ENCODE measurements at places on chromosomes 6 and 20.
A peak's percentile ranks its signal among the peaks of the same experiment; 100 is the strongest.

DNA sequence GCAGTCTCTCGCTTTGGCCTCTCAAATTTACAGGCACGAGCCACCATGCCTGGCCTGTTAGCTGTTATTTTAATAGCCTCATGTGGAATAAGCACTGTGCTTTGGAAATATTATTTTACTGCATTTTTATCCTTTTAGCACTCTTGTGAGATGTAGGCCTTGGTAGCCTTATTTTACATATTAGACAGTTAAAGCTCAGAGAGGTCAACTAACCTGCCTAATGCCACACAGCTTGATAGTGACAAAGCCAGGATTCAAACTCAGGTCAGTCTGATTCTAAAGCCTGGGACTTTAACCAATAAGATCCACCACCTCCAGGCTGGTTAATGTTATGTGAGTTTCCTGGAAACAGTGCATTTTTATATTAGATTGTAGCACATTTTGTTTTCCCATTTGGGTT lies 9.5 kb downstream of the TNFAIP3 start:
- DNase-seq = no peak

- peak; percentile 93 for DNase-seq
Measured at GRCh38 chr6:41965429-41966213, 24.0 kb upstream of the CCND3 start.

DNA sequence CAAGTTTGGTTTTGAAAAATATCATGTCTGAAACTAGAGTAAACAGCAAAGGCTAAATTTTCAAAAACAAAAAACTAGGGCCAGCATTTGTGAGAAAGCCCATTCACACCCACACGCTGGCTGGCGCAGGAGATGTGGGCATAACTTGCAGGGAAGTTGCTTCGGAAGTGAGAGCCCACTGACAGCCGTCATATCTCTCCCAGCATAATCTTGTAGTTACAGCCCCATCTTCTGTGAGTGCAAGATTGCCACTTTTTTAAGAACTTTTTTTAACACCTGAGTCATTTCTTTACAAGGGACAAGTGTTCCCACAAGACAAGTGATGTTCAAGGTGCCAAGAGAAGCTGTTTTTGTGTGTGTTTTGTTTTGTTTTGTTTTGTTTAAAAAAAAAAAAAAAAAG lies 212.5 kb upstream of the CNR1 start:
- no peak for DNase-seq

DNA sequence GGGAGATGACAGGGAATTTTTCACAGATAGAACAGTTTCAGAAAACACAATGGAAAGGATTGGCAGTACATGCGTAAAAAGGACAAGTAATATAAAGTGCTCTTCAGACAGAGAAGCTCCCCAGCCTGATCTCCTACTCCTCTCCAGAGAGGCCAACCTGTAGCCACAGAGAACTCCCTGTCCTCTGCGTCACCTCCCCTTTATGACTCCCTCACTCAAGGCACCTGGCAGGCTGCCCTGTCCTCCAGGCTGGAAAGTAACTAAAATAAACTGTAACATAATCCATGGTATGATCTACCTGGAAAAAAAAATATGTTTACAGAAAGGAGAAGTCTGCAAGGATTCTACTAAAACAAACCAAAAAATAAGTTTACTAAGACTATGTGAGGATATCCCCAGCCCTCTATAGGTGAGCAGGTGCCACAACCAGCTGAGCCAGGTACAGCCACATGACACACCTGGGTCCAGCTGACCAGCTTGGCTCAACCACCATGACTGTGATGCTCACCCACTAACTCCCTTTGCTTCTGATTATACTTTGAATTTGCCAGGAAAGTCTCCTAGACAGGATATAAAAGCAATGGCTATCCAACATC lies 29.2 kb downstream of the MBOAT1 start:
- no peak for DNase-seq

DNA sequence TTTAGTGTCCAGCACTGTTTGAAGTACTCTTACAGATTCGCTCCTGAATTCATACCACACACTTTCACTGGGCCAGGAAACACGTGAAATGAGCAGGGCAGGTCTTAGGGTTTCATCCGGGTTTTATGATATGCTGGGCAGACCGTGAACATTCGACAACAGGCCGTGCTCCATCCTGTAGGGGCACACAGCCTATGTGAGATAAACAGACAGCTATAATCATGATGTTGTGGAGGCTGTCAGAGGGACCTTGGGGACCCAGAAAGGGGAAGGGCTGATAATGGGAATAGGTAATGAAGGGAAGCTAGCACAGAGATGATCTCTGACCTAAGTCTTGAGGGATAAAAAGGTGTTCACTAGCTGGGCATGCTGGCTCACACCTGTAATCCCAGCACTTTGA lies 110.4 kb downstream of the RIN2 start:
- DNase-seq = no peak

DNA sequence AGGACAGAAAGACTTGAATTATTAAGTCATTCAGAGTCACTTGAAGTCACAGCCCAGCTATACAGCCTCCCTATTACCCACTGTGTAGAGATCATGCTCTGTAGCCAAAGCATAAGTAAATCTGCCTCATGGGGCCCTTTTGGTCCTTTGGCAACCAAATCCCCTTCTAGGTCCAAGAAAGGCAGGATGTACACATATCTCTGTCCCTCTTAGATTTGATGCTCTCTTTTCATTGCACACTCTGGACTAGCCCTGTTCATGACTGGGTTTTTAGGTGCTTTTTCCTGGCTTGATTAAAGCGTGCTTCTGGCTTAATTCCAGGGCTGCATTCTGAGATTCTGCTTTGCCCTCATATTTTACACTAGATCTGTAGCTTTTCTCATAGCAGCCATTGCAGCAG lies 296.8 kb downstream of the TENT5A start:
- DNase-seq = no peak

- no peak for DNase-seq
Measured at GRCh38 chr20:11851646-11852045, 66.0 kb upstream of the BTBD3 start.

GRCh38 chr6:4113649-4114048 lies 21.7 kb downstream of the ECI2 start:
- no peak for DNase-seq

DNA sequence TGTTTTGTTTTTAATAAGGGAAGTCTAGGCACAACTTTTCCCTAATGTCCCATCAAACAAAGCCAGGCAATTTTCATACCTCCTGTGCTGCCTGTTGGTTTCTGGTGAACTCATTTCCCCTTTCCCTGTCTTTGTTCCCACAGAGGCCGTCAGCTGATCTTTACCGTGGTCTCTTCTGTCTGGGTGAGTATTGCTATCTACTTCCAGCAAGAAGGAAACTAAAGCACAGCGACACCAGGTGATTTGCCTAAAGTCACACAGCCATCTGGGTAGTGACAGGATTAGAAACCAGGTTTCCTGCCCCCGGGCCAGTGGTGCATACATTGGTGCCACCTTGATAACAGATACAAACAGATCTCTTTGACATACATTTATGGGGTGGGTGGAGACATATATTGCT lies 59.6 kb downstream of the RAB44 start:
- no peak for DNase-seq

DNA sequence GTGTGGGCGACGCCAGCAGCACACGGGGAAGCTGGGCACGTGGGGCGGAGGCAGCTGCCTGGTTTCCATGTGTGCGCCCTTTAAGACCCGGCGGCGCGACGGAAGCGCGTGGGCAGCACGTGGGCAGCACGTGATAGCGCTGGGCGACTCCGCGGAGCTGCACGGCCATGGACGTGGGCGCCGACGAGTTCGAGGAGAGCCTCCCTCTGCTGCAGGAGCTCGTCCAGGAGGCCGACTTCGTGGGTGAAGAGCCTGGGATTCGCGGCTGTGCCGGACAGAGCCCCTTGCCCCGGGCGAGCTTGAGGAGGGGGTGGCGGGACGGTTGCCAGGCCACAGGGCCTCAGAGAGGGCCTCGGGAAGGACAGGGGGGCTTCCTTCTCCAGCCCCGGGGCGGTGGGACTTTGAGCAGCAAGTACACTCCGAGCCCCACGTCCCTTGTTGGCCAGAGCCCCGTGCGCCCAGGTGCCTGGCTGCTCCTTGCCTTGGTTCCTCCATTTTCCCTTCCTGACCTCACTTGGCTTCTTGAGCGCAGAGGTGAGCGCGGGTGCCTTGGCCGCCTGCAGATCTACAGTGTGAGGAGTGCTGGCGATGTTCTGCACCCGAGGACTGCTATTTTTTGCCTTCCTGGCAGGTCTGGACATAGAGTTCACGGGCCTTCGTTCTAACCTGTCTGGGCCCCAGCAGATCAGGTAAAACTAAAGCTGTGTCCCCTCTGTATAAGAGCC lies at the start of gene PNLDC1:
TSS of gene PNLDC1 (plus strand) at position 136 of the 725 bp plus-strand sequence. CDS start at position 168, 32 bp downstream.
- DNase-seq = no peak

- DNase-seq = no peak
Measured at GRCh38 chr6:64357430-64357829, 721.8 kb downstream of the PHF3 start.

DNA sequence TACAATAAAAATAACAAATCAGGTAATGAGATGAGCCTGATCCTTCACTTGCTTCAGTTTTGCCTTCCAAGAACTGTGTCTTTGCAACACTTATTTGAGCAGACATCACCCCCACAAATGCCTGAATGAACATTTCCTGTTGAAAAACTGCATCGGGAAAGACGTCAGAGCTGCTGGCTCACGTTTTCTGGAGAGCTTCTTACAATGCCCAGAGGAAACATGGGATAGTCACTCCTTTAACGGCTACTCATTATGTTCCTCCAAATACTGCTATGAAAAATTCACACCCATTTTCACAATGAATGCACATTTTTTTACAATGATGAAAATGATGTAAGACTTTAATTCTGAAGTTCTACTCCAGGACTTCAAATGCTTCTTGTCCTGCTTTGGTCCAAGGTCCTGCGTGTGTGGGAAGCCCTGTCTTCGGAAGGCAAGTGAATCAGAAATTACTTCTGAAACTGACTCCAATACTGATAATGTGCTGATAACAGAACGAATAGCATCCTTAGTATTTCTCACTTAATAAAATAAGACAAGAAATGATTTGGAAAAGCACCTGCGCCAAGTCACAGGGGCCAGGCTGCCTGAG lies 238.0 kb downstream of the ANKRD60 start:
- DNase-seq = no peak

DNA sequence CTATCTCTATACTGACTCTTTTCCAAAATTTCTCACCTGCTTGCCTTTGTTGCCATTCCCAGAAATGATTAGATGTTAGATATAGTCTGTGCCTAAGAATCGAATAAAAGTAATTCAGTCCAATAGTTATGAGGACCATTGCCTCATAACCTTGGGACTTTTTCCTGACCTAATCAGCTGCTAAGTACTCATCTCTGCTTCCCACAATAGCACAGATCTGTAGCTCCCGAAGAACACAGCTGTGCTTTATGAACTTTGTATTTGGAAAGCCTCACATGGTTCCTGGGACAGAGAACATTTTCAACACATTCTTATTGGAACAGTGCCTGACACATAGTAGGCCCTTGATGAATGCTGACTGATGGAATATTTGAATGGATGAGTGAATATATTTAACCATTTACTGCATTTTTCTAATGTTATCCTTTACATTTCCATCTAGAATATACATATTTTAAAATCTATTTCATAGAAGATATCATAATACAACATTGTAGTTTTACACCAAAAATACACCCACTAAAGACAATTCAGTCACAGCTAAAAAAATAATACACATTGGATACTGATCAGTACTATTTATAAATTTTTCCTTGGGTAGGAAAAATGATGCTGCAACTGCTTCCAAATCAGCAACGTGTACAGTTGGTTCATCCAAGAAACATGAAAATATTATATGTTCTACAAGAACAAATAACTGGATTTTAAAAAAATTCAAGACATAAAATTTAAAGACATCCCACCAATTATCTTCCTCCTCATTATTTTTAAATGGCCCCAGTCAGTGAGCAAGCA lies 53.9 kb downstream of the HS3ST5 start:
- DNase-seq = no peak

DNA sequence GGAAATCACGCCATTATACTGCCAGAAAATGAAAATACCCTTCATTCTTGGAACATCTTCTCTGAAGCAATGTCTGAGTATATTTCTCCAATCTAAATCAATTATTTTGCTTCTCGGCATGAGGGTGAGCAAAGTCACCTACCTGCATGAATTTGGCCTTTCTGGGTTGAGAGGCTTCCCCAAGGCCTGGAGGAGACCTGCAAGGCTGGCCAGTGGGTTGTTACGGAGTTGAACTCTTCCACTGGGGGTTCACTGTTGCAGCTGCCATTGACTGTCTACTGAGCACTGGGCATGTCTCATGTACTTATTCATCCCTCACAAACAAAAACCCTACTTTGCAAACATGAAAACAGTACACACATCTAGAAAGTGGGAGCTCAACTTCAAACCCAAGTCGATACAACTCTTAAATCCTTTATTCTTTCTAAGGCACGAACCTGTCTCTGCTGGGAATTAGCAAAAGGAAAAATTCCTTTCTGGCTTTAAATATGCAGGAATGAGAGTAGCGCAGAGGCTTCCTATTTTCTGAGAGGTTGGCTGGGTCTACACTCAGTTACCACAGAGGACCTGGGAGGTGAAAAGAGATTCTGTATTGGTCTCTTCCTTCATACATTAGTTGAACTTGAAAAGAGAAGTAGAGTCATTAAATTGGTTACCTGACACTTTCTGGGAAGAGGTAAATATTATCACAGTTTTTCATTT lies 87.6 kb upstream of the SGK1 start:
- DNase-seq = no peak

- DNase-seq = peak; percentile 88
Measured at GRCh38 chr20:48750941-48751635, 76.7 kb downstream of the PREX1 start.

DNA sequence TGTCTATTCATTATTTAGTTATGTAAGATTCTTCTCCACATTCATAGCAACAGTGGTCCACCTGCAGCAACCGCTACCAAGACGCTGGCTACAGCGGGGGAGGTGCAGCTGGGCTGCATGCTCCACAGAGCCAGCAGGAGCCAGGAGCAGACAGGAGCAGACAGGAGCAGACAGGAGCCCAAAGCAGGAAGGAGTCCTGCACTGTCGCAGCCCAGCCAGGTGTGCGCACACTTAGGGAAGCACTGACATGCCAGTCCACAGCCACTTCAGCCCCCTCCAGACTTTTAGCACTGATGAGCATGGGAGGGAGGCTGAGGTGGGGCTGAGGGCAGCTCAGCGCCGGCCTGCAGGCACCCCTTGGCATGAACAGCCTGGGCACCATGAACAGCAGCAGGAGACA lies 19.6 kb downstream of the KIF16B start:
- no peak for DNase-seq

GRCh38 chr6:2765896-2766766 lies 938 bp downstream of the WRNIP1 start:
- DNase-seq = no peak

GRCh38 chr6:137980777-137981176 lies 113.7 kb downstream of the TNFAIP3 start:
- DNase-seq = no peak

DNA sequence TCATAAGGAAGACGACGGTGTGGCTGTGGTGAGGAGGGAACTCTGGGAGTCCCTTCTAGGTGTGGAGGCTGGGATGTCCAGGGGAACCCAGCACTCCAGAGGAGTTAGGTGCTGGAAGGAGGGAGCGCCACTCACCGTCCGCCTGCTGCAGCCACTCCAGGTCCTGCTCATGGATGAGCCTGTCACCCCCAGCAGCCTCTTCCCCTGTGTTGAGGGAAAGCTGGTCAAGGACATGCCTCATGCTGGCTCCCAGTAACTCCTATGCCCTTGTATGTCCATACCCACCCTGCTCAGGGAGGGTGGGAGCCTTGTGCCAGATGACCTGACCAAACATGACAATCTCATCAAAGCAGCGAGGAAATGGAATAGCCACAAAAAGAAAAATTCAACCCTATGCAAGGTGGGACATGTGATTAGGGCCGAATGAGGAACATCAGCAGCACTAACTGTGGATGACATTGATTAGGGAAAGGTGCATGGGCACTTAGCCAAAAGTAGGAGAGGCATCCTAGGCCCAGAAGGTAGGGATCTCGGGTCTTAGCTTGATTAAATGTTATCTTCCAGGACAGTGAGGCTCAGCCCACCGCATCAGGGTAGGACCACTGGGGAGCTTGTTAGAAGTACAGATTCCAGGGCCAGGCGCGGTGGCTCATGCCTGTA lies 3.0 kb downstream of the DNPH1 start:
- no peak for DNase-seq

Measured in NT2/D1 (cell line).